Fibroblast of lung (primary cell): ENCODE measurements at places on chromosomes 5 and 9. TPM values are rescaled to one million over a fixed set of nuclear protein-coding genes. Genes with fewer than 3 reads are reported as not detected.

QRFP gene
- total RNA-seq: not detected in 2 replicates

FGF18 gene
- total RNA-seq: 8.0 and 19.3 TPM in 2 replicates

CDX1 gene
- total RNA-seq: under 0.01 and 0.33 TPM in 2 replicates

ANKRD20A1 gene
- total RNA-seq: under 0.01 TPM in 1 of 2 replicates, not detected in the other

GTF3C4 gene
- 10.8 and 11.4 TPM in 2 replicates for total RNA-seq

SPINK4 gene
- total RNA-seq: not detected in 2 replicates

NIPAL4 gene
- total RNA-seq: 0.17 and 0.26 TPM in 2 replicates

MED7 gene
- 9.8 and 11.4 TPM in 2 replicates for total RNA-seq

ARRDC3 gene
- total RNA-seq: 87.1 and 105 TPM in 2 replicates

CNOT8 gene
- 50.1 and 50.7 TPM in 2 replicates for total RNA-seq

SHOC1 gene
- total RNA-seq: under 0.01 TPM in 2 replicates

SLCO6A1 gene
- not detected in 2 replicates for total RNA-seq

PFN3 gene
- not detected in 2 replicates for total RNA-seq

PGM5 gene
- 37.5 and 113 TPM in 2 replicates for total RNA-seq

PCAT7 gene
- under 0.01 TPM in 2 replicates for total RNA-seq

IFNA7 gene
- total RNA-seq: not detected in 2 replicates

FGD3 gene
- under 0.01 TPM in 1 of 2 replicates, not detected in the other for total RNA-seq

NR5A1 gene
- total RNA-seq: not detected in 2 replicates

PCDHB2 gene
- total RNA-seq: 1.8 and 4.6 TPM in 2 replicates

OR1J2 gene
- 0.26 and 0.33 TPM in 2 replicates for total RNA-seq

CNTFR gene
- 0.26 TPM in 1 of 2 replicates, not detected in the other for total RNA-seq

EIF4E1B gene
- total RNA-seq: not detected in 2 replicates

SLC6A7 gene
- not detected in 2 replicates for total RNA-seq

PTPN3 gene
- 1.3 and 2.3 TPM in 2 replicates for total RNA-seq

CD14 gene
- 4.1 and 10.9 TPM in 2 replicates for total RNA-seq

SLC6A3 gene
- not detected in 2 replicates for total RNA-seq

MYOT gene
- total RNA-seq: not detected in 2 replicates

TXNDC8 gene
- not detected in 2 replicates for total RNA-seq

GFRA3 gene
- total RNA-seq: not detected in 2 replicates

CYLC2 gene
- not detected in 2 replicates for total RNA-seq

VCAN gene
- 190 and 227 TPM in 2 replicates for total RNA-seq

ECM2 gene
- total RNA-seq: 6.8 and 10.0 TPM in 2 replicates

PRKAA1 gene
- total RNA-seq: 107 and 114 TPM in 2 replicates

GMCL2 gene
- under 0.01 TPM in 2 replicates for total RNA-seq

TMEFF1 gene
- 1.8 and 2.5 TPM in 2 replicates for total RNA-seq

SLC4A9 gene
- not detected in 2 replicates for total RNA-seq

NSG2 gene
- not detected in 2 replicates for total RNA-seq

ZFP2 gene
- 1.5 and 2.8 TPM in 2 replicates for total RNA-seq

IRX4 gene
- total RNA-seq: not detected in 2 replicates
